Fibroblast of the conjunctiva (primary cell): ENCODE measurements at places on chromosomes 12 and 14.

GRCh38 chr12:25840678-25841465, 117.6 kb upstream of the RASSF8 start:
- peak; percentile 43 for DNase-seq

GRCh38 chr14:95496690-95497259, 19.7 kb downstream of the SYNE3 start:
- peak; percentile 56 for DNase-seq

DNA sequence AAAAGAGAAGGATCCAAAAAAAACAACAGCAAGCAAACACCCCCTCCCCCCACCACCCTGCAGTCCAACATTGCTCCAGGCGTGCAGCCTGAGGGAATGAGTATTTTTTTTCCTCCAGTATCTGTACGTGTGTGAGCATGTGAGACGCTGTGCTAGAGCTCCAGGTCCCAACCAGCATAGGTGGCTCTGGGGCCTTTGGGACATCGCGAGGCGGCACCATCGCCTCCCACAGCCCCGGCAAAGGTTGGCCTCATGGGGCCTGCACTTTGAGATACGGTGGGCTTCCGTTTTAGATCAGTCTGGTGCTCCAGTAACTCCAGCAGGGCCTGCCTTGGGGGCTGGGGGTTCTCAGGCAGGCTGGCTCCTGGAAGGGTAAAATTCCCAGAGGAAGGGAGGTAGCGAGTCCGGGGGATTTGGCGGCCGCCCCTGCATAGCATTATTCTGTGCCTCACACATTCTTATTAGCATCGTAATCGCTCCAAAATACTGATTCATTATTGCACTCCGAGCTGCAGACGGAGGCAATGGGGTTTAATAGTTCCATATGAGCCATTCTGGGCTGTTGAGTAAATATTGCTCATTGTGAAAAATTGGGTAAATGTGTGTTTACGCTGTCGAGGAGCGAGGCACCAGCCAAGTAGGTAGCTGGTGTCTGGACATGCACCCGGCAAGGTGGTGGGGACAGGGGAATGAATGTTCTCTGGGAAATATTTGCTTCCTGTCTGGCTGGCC, 143.1 kb upstream of the MYL2 start:
- no peak for DNase-seq

DNA sequence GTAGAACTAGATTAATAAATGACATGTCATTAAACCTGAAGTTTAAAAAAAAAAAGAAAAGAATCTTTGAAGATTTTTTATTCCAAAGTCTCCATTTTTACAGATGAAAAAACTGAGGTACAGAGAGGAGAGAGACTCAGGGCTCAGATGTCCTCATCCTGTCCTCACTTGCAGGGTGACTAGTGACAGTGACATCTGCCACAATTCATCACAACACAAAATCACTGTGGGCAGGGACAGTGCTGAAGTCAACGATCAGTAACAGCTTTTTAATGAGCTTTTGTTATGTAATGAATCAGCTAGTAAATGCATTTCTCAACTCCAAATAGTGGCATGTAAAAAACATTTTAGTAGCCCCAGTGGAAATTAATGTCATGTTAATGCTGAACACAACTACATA, 138.5 kb downstream of the NTF3 start:
- DNase-seq: no peak

DNA sequence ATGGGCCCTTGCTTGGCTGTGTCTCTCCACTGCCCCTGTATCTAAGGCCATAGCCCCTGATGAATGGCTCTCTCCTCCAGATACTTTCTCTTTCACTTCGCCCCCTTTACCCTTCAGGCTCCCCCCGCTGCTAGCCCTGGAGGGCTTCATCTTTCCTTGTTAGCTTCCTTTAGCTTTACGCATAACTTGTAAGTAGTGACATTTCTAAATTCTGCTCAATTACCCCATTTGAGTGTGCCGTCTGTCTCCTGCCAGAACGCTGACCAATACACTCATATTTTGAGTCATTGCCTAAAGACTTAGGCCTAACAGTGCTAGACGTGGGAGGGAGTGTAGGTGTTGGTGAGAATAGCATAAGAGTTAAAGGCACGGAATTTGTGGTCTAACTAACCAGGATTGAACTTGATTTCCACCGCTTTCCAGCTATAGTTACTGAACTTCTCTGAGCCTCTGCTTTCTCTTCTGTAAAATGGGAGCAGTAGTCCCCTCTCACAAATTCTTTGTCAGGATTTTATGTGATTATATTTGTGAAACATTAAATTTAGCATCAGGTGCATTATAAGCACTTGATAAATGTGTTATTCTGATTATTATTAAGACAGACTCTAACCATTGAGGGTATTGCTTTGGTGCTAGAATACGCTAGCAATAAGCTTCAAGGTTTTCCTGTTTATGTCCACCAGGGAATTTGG, 129.3 kb downstream of the ZFP36L1 start:
- no peak for DNase-seq

- DNase-seq: no peak
Measured at GRCh38 chr14:94361682-94362081, 26.7 kb downstream of the SERPINA1 start.

- DNase-seq: no peak
Measured at GRCh38 chr14:52553002-52553670, 500 bp downstream of the GPR137C start.

DNA sequence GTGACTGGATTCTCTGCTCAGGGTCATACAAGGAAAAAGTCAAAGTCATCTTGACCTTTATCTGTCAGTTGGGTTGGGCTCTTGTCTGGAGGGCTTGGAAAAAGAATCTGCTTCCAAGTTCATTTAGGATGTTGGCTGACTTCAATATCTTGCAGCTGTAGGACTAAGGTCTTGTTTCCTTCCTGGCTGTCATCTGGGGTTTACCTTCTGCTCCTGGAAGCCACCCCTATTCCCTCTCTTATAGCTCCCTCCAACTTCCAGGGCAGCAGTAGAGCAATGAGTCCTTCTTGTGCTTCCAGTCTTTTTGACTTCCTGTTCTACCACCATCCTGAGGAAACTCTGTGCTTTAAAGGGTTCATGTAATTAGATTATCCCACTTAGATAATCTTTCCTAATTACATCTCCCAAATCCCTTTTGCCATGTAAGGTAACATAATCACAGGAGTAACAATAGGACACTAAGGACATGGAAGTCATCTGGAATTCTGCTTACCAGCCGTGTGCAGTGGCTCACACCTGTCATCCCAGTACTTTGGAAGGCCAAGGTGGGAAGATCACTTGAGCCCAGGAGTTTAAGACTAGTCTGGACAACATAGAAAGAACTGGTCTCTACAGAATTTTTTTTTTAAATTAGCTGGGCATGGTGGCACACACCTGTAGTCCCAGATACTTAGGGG, 170.7 kb upstream of the KITLG start:
- DNase-seq: no peak

DNA sequence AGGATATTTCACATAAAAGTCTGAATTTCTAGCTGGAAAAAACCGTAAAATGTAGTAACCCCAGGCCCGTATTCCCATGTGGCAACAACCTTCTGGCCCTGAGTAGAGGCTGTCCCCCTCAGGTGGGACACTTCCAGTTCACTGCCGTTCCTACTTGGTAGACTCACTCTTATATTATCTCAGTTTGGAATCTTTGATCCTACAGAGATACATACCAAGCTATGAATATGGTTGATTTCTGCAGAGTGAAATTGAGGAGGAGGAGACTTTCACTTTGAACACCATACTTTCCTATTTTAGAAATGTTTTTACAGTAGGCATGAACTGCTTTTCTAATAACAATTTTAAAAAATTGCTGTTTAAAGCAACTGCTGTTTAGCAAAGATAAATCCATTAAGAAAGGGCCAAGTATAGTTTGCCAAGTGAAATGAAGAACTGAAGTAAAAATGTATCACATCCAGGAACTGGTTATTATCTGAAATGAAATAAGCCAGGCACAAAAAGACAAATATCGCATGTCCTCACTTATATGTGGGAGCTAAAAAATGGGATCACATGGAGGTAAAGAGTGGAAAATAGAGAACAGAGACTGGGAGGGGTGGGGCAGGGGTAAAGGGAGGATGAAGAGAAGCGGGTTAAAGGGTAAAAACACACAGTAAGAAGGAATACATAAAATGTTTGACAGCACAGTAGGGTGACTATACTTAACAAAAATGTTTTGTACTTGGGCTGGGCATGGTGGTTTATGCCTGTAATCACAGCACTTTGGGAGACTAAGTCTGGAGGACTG, 92.8 kb upstream of the METAP2 start:
- DNase-seq: peak; percentile 5

- no peak for DNase-seq
Measured at GRCh38 chr12:120091371-120092090, 25.0 kb downstream of the RAB35 start.

DNA sequence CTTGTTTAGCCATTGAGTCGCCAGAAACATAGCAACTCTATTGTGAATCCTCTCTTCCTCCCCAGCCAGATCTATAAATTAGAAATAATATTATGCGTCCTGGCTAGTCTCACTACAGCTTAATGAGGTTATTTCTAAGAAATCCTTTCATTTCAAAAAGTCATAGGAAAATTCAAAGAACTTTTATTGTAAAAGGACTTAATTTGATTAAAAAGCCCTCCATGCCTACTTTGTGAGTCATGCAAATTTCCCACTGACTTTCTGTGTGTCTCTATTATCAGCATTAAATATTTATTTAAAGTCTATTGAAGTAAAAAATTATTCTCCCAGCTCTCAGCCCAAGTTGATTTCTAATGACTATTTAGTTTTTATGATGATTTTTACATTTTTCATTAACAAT, 160.7 kb downstream of the PHLDA1 start:
- no peak for DNase-seq

DNA sequence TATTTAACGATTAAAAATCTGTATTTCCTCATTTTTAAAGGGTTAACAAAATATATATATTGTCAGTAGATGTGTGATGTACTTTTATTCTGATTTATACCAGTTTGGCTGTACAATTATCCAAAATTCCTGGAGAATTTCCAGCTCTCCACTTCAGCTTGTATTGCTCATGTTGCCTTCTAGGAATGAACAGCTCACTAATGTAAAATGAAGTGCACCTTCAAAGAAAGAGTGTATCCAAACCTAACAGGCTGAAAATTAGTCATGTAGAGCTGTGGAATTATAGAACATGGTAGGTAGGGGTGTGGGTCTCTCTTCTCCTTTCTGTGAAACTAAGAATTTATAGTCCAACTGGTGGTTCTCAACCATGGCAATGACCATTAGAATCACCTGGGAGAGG, 362.0 kb downstream of the ETNK1 start:
- no peak for DNase-seq

- DNase-seq: no peak
Measured at GRCh38 chr12:40248585-40249297, 23.9 kb downstream of the LRRK2 start.

GRCh38 chr12:101946233-101946611, 68.8 kb downstream of the DRAM1 start:
- no peak for DNase-seq

DNA sequence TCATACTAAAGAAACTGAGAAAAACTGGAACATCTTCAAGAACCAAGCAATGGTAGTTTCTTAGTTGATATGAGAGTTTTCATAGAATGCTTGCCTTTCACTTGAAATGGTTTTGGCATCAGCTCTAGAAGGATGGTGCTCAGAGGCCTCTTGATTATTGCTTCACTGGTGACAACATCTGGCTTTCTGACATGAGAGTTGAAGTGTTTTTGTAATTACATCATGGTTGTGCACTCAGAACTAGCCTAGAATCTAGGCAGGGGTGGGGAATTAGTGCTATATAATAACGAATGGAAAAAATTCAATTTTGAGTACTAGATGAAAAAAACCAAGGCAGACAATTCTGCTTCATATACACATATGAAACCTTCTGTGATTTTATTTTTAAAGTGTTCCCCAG, 172.8 kb upstream of the LMNTD1 start:
- DNase-seq: peak; percentile 86

GRCh38 chr12:42857106-42857505, 267.6 kb upstream of the PRICKLE1 start:
- no peak for DNase-seq

DNA sequence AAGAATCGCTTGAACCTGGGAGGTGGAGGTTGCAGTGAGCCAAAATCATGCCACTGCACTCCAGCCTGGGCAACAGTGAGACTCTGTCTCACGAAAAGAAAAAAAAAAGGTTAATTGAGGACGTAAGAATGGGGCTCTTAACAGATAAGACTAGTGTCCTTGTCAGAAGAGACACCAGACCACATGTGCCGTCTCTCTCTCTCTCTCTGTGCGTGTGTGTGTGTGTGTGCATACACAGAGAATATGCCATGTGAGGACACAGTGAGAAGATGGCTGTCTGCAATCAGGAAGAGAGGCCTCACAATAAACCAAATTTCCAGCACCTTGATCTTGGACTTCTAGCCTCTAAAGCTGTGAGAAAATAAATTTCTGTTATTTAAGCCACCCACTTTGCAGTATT, 11.7 kb upstream of the ERC1 start:
- DNase-seq: no peak

GRCh38 chr12:91565246-91565645, 382.6 kb upstream of the DCN start:
- DNase-seq: no peak

- DNase-seq: no peak
Measured at GRCh38 chr12:13373803-13374202, 177.3 kb downstream of the EMP1 start.

GRCh38 chr14:67762051-67762450, 54.3 kb downstream of the ZFYVE26 start:
- no peak for DNase-seq

- DNase-seq: no peak
Measured at GRCh38 chr14:93462479-93462878, 31.7 kb downstream of the UNC79 start.

DNA sequence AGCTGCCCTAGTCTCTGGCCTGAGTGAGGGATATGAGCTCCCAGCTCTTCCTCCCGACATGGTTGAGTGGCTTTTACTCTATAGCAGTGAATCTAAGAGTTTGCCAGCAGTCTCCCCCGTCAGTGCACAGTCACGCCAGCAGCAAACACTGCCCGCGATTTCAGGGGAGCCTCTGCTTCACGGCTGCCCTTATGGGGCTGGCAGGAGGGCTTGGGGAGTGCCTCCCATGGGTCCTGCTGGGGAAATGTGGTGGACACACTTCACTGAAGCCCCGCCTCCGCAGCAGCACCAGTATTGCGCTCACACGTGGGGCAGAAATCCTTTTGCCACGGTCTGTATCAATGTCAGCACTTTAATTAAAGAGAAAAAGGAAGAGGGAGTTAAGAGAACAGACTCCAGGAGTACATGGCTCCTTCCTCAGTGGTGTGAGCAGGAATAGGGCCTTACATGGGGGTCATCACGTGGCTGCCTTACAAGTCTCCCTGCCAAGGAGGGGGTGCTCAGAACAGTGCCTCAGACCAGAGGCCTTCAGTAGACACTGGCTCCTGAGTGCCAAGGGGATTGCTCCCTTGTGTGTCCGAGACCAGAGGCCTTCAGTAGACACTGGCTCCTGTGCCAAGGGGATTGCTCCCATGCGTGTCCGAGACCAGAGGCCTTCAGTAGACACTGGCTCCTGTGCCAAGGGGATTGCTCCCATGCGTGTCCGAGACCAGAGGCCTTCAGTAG, 55.7 kb downstream of the SFSWAP start:
- DNase-seq: no peak

GRCh38 chr14:86999036-86999435, 993.9 kb downstream of the GALC start:
- DNase-seq: peak; percentile 34

- DNase-seq: no peak
Measured at GRCh38 chr12:122079532-122080081, 1.1 kb downstream of the MLXIP start.

- no peak for DNase-seq
Measured at GRCh38 chr12:107035733-107036132, 48.8 kb upstream of the MTERF2 start.
